ENCODE measurements at places on chromosomes 6 and 20.

GRCh38 chr20:37915800-37916570 is 13.1 kb downstream of the VSTM2L start:
- no peak for DNase-seq

- no peak for DNase-seq
These were observed 10.2 kb upstream of the MICAL1 start for GRCh38 chr6:109465772-109466171.

DNA sequence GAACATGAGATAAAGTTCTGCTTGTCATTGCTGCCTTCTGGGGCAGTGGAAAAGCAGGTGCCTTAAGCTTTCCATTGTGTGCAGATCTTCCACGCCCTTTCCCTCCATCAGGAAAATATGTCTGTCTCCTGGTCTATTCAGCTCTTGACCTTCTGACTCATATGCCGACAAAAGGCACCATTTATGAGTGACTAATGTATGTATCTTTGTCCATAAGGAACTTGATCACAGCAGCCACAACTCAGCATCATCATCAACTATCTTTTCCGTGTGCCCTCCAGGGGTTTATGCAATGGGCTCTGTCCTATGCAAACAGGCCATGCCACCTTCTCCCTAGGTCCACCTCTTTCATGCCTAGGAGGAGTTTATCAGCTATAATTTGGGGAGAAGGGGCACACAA is 102.7 kb upstream of the QKI start:
- no peak for DNase-seq

DNA sequence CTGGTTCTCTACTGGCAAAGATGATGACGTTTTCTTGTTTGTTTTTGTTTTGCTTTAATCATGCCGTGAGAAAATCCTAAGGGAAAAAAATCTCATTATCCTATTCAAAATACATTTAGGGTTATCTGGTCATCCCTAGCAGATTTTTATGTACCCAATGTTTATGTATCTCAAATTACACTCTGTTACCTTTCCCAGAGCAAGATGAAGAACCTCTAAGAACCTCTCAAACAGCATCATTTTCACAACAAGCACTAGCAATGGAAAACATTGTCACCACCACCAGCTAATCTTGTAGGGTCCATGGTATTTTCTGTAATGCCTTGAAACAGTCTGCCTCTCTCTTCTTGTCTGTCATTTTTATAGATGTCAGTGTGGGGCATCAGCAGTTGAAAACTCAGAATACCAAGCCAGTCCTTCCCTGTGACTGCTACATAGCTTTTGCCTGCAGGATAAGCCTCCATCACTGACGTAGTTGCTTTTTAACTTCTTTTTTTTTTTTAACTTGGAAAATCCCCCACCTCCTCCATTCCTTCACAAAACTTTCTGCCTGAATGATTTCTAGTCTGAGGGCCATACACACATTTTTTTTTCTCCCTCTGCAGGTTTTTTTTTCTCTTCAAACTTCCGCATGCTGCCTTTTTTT is 2.4 kb upstream of the SNAP25 start:
- no peak for DNase-seq

DNA sequence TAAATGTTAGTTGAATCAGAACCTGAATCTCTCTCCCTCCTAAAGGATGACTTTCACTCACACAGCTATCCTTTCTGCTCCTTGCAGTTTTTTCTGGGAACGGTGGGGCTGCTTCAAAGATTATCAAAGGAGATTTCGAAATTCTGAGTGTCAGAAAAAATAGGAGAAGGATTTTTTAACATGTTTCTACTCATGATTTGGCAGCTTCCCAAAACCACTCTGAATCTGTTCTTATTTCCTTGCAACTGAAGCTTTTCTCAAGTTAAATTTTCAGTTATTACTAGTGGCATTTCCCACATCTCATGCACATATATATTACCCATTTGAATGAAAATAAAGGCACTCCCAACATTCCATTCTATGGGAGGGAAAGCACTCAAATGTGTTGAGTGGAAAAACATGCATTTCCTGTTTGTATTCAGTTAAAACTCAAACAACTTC is 123.6 kb downstream of the LCA5 start:
- peak; percentile 28 for DNase-seq
